A549 treated with dexamethasone at 1 μM for 4 hours (cell line): ENCODE measurements at places on chromosomes 6 and 20. TPM values are rescaled to one million over a fixed set of nuclear protein-coding genes. Genes with fewer than 3 reads are reported as not detected.

Gene RIMS4
- total RNA-seq: 1.7 to 2.4 TPM (median 2.1 TPM) in 5 replicates

Gene LGSN
- total RNA-seq: 1.9 to 3.7 TPM (median 2.7 TPM) in 5 replicates

Gene PPDPF
- total RNA-seq: 282 to 352 TPM (median 327 TPM) in 5 replicates

Gene SCGN
- total RNA-seq: 0.20 to 0.39 TPM (median 0.28 TPM) in 4 of 5 replicates, not detected in the other

Gene QRSL1
- 7.2 to 8.6 TPM (median 8.1 TPM) in 5 replicates for total RNA-seq

Gene CAP2
- total RNA-seq: 10.6 to 13.1 TPM (median 12.0 TPM) in 5 replicates

Gene PDE7B
- 0.59 to 1.1 TPM (median 0.73 TPM) in 5 replicates for total RNA-seq

Gene HEBP2
- total RNA-seq: 17.7 to 31.7 TPM (median 28.9 TPM) in 5 replicates

Gene DUSP15
- total RNA-seq: 0.49 to 0.98 TPM (median 0.66 TPM) in 5 replicates
